Naive thymus-derived CD4-positive, alpha-beta T cell (primary cell): ENCODE measurements at places on chromosomes 4 and X. TPM values are rescaled to one million over a fixed set of nuclear protein-coding genes. Genes with fewer than 3 reads are reported as not detected.

Gene NR3C2
- total RNA-seq: 1.4 and 2.2 TPM in 2 replicates

DNA sequence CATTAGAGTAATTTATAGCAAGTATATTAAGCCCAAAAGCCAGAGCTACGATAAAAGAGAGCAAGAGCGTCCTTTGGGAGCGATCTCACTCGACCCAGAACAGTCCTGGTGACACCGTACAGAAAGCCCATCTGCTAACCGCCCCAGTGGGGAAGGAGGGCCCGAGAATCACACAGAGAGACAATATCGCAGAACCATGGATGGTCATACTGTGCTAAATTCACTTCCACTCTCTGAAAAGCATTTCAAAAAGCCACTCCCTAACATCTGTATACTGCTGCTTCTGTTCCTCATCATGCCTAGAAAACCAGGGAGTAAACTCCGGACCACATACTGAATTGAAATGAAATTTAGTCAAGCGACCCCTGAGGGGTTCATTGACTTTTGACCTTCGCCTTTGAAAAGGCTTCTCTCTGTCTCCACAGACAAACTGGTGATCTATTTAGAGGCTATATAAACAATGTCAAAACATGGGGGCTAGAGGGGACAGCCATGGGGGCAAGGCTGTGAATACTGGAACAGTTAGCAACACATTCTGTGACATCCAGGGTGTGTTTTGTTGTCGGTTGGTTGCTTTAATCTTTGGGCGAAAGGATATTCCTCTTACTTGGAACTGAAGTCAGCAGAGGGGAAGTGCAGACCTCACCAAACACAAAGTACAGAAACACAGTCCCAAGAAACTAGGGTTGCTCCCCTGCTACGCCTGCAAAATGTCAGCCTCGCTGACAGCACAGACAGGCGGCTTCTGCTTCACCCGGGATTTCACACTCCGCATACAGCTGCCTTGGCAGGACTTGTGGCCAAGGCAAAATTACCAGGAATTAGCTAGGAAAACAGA lies 129.0 kb upstream of the RASGEF1B start:
- H3K27me3 ChIP-seq: no peaks in the 10 kb centered on the region
- H3K27ac ChIP-seq: no peak overlapping the region
- H3K4me3 ChIP-seq: no peak overlapping the region
- no peak for DNase-seq

- H3K36me3 ChIP-seq: no peaks in the 10 kb centered on the region
- no peak overlapping the region for H3K4me3 ChIP-seq
- no peaks in the 10 kb centered on the region for H3K27me3 ChIP-seq
- DNase-seq: no peak
- H3K27ac ChIP-seq: no peak overlapping the region
- no peaks in the 10 kb centered on the region for H3K4me1 ChIP-seq
These were observed 245.1 kb downstream of the PTTG2 start for GRCh38 chr4:38205261-38205660.

GRCh38 chr4:71232056-71232430 lies 106.8 kb upstream of the SLC4A4 start:
- no peak for DNase-seq
- H3K27me3 ChIP-seq: no peaks in the 10 kb centered on the region
- no peak overlapping the region for H3K27ac ChIP-seq
- H3K4me1 ChIP-seq: no peaks in the 10 kb centered on the region
- no peak overlapping the region for H3K4me3 ChIP-seq

DNA sequence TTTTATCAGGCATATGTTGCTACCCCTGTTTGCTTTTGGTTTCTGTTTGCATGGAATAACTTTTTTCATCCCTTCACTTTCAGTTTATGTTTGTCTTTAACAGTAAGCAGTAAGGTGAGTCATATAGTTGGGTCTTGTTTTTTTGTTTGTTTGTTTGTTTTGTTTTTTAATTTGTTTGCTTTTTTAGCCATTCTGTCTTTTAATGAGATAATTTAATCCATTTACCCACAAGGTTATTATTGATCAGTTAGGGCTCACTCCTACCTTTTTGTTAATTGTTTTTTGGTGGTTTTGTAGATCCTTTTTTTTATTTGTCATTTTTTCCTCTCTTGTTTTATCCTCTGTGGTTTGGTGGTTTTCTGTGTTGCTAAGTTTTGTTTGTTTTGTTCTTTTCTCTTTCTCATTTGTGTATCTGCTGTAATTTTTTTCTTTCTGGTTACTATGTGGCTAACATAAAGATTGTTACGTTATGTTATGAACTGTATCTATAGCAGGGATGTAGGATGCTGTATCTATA lies 379.5 kb upstream of the MAD2L1 start:
- DNase-seq: no peak
- H3K36me3 ChIP-seq: no peaks in the 10 kb centered on the region
- H3K4me3 ChIP-seq: no peak overlapping the region
- no peaks in the 10 kb centered on the region for H3K27me3 ChIP-seq
- H3K4me1 ChIP-seq: no peaks in the 10 kb centered on the region

- no peaks in the 10 kb centered on the region for H3K36me3 ChIP-seq
- no peak for DNase-seq
- no peaks in the 10 kb centered on the region for H3K27me3 ChIP-seq
- H3K27ac ChIP-seq: no peak overlapping the region
- H3K4me1 ChIP-seq: no peaks in the 10 kb centered on the region
These were observed 27.6 kb downstream of the SATL1 start for GRCh38 chrX:85215946-85216345.

Gene ARHGAP4
- 377 TPM for total RNA-seq

Gene SHROOM3
- not detected for total RNA-seq

DNA sequence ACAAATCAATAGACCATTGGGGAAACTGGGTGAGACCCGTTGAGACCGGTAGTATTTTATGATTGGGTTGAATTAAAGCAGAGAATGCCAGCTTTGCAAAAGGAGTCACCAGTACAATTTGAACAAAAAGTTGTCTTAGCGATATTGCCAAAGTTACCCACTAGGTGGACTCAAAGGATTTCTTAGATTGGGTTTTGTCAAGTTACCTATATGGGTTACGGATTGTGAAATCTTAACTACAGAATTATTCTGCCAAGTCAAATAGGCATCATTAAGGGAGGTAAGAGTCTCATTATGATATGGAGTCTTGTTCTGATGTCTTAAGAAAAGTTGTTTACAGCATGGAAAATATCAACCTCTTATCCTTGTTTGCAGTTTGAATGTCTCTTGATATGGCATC lies 15.0 kb upstream of the CT47A1 start:
- H3K4me1 ChIP-seq: no peaks in the 10 kb centered on the region
- H3K36me3 ChIP-seq: no peaks in the 10 kb centered on the region
- no peak overlapping the region for H3K27ac ChIP-seq
- no peaks in the 10 kb centered on the region for H3K27me3 ChIP-seq
- H3K4me3 ChIP-seq: no peak overlapping the region
- DNase-seq: no peak

Gene NWD2
- not detected for total RNA-seq

Gene HSPA4L
- total RNA-seq: not detected

Gene CNOT6L
- total RNA-seq: 212 TPM

Gene RNF128
- total RNA-seq: not detected

- H3K27me3 ChIP-seq: no peaks in the 10 kb centered on the region
- H3K36me3 ChIP-seq: no peaks in the 10 kb centered on the region
- H3K4me1 ChIP-seq: no peaks in the 10 kb centered on the region
- no peak overlapping the region for H3K4me3 ChIP-seq
- no peak for DNase-seq
These were observed 134.0 kb upstream of the SMAD1 start for GRCh38 chr4:145347684-145348083.

- peak; percentile 61 for DNase-seq
- H3K36me3 ChIP-seq: no peaks in the 10 kb centered on the region
- H3K27ac ChIP-seq: peak within 1 kb of the TSS; percentile 72
- peak within 1 kb of the TSS; percentile 64 for H3K4me3 ChIP-seq
- no peaks in the 10 kb centered on the region for H3K27me3 ChIP-seq
These were observed at the start of gene ARMCX4 for GRCh38 chrX:101485212-101485949. Gene ARMCX4, plus strand, starts transcription at chrX:101485456. Its CDS starts 3,134 bp downstream, at chrX:101488590.

DNA sequence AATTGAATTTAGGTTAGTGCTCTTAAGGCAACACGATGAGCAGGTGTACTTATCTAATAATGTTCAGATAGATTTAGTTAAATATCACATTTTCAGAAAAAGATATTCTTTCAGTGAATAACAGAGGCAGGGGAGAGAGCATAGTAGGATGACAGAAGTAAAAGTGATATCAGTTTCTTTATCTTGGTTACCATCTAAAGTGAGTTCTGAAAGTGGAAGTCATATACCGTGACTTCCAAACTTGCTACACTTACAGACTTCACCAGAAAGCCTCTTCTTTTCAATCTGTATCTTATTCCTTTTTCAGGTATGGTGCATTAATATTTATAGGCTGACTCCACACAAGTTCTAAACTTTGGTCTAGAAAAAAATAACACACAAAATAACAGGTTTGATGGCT lies 124.9 kb downstream of the POU4F2 start:
- no peak overlapping the region for H3K27ac ChIP-seq
- no peaks in the 10 kb centered on the region for H3K4me1 ChIP-seq
- no peaks in the 10 kb centered on the region for H3K27me3 ChIP-seq
- H3K4me3 ChIP-seq: no peak overlapping the region
- no peaks in the 10 kb centered on the region for H3K36me3 ChIP-seq

Gene PAGE4
- not detected for total RNA-seq

GRCh38 chr4:128457726-128458125 lies 170.1 kb upstream of the PGRMC2 start:
- no peak for DNase-seq
- no peaks in the 10 kb centered on the region for H3K36me3 ChIP-seq
- no peaks in the 10 kb centered on the region for H3K4me1 ChIP-seq
- no peak overlapping the region for H3K4me3 ChIP-seq

GRCh38 chr4:7074426-7074825 lies 6.6 kb upstream of the GRPEL1 start:
- DNase-seq: no peak
- H3K27ac ChIP-seq: no peak overlapping the region
- H3K27me3 ChIP-seq: no peaks in the 10 kb centered on the region
- no peaks in the 10 kb centered on the region for H3K36me3 ChIP-seq

Gene NAP1L2
- total RNA-seq: 17.4 TPM

- no peaks in the 10 kb centered on the region for H3K4me1 ChIP-seq
- H3K27ac ChIP-seq: no peak overlapping the region
- H3K27me3 ChIP-seq: no peaks in the 10 kb centered on the region
- H3K4me3 ChIP-seq: no peak overlapping the region
- DNase-seq: no peak
These were observed 35.2 kb downstream of the TRIM2 start for GRCh38 chr4:153239409-153239808.

Gene ENAM
- not detected for total RNA-seq

DNA sequence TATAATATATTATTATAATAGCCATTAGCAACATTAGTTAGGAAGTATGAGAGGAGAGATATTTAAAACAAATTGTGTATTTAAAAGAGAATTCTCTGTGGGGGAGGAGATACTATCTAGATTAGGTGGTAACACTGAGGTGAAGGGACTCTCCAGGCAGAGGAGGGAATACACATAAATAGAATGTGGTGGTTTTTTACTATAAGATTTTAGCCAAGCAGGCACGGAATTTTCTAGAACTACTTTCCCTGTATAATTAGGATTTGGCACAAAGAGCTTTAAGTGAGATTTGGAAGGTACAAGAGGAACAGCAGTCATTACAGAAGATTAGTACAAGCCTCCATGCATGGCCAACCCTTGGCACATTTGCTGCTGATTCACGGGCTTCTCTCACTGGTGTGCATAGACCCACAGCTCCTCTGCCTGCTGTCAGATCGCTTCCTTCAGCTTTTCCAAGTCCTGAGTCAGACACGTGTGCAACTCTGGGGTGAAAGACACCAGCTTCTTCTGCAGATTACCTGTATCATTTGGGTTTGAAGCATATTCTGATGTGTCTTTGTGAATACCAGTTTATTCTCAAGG lies 685.5 kb downstream of the KCTD8 start:
- no peaks in the 10 kb centered on the region for H3K4me1 ChIP-seq
- DNase-seq: no peak
- H3K27ac ChIP-seq: no peak overlapping the region
- no peaks in the 10 kb centered on the region for H3K36me3 ChIP-seq

GRCh38 chrX:2811271-2811670 lies 17.5 kb upstream of the GYG2 start:
- no peak for DNase-seq
- no peaks in the 10 kb centered on the region for H3K27me3 ChIP-seq
- H3K36me3 ChIP-seq: no peaks in the 10 kb centered on the region
- no peak overlapping the region for H3K27ac ChIP-seq

DNA sequence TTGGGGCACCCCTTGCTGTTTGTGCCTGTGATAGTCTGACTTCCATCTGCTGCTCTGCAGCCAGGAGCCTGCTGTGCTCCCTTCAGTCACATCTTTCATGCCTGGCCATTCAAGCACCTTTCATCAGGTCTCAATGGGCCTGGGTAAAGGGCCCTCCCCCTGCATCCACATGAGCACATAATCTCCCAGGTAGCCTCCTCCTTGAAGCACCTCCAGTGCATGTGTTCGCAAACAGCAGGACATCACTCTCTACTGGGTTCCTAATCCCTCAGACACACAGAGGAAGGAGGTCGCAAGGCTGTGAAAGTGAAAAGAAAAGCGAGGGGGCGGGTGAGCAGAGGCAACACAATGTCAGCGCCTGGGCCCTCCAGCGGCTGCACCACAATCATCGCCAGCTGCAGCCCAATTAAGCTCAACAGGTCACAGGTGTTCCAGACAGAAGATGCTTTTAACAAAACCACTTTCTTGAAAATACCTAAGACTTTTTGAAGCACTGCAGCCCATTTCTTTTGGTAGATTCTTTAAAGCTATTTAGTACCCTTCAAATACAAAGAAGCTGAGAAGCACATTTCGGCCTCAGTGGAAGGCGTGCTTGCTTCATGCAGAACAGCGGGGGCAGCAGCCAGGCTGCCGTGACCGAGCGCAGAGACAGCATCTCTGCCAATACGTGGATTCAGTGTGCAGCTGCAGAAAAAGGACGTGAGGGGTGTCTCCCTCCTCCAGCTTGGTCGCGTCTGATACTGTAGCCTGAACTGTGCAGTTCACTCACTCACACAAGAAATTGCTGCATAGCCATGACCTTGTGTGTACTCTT lies 92.2 kb upstream of the SPRY1 start:
- H3K4me1 ChIP-seq: no peaks in the 10 kb centered on the region
- DNase-seq: no peak
- H3K36me3 ChIP-seq: no peaks in the 10 kb centered on the region
- no peaks in the 10 kb centered on the region for H3K27me3 ChIP-seq

Gene PAGE5
- not detected for total RNA-seq

DNA sequence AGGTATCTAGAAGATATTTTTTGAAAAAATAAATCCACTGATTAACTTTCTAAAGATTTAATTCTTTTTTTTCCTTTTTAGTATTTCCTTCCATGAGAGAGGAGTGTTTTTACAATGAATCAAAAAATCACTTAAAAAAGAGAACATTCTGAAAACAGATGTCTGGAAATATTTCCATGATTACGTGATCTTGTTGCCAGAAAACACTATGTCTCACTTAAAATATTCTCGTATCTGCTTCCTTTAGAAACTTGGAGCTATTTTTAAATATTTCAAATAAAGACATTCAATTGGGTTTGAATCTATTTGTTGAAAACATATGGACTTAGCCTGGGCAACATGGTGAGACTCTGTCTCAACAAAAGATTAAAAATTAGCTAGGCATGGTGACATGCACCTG lies 232.8 kb upstream of the RASGEF1B start:
- H3K27ac ChIP-seq: no peak overlapping the region
- H3K27me3 ChIP-seq: no peaks in the 10 kb centered on the region
- H3K36me3 ChIP-seq: no peaks in the 10 kb centered on the region
- no peaks in the 10 kb centered on the region for H3K4me1 ChIP-seq
- H3K4me3 ChIP-seq: no peak overlapping the region
- DNase-seq: no peak

Gene GC
- total RNA-seq: not detected
